ENCODE measurements at places on chromosomes 11 and 22.

GRCh38 chr11:120385655-120386054, 49.4 kb downstream of the ARHGEF12 start:
- no peak for DNase-seq

DNA sequence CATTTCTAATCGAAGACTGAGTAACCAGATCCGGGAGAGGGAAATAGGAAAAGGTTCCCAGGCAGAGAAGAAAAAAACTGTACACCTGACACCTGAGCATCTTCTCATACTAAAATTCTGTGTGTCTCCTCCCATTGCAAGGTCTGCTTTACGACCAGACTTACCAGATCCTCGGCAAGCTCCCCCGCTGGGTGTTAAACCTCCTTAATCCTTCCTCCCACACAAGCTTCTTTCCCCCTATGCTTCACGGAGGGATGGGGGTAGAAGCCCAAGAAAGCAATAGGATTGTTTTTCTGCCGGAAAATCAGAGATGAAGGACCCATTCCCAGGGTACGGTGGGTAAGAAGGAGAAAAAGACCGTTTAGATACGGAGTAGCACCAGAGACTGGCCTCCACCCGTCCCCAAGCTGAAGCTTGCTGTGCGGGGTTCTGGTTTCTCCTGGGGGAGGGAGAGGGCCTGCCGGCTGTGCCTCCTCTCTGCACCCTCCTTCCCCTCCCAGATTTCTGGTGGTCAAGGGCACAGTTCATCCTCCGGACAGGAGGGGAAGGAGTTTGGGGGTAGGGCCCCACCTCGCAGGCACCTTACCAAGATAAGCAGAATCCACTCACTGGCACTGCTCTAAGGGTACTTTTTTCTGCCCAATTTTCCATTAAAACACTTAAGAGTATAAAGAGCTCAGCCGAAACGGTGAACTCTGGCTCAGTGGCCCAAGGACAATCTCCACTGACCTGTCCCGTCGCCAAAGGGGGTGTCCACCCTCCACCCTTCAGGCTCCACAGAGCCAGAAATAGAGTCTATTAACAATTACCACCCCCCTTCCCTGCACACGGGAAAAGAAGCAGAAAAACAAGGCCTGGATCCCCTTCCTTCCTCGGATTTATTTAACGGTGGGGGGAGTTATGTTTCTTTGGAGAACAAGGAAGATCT, 1.2 kb downstream of the TOB2 start:
- DNase-seq: no peak

GRCh38 chr11:95239871-95240649, 9.1 kb upstream of the SESN3 start:
- no peak for DNase-seq

DNA sequence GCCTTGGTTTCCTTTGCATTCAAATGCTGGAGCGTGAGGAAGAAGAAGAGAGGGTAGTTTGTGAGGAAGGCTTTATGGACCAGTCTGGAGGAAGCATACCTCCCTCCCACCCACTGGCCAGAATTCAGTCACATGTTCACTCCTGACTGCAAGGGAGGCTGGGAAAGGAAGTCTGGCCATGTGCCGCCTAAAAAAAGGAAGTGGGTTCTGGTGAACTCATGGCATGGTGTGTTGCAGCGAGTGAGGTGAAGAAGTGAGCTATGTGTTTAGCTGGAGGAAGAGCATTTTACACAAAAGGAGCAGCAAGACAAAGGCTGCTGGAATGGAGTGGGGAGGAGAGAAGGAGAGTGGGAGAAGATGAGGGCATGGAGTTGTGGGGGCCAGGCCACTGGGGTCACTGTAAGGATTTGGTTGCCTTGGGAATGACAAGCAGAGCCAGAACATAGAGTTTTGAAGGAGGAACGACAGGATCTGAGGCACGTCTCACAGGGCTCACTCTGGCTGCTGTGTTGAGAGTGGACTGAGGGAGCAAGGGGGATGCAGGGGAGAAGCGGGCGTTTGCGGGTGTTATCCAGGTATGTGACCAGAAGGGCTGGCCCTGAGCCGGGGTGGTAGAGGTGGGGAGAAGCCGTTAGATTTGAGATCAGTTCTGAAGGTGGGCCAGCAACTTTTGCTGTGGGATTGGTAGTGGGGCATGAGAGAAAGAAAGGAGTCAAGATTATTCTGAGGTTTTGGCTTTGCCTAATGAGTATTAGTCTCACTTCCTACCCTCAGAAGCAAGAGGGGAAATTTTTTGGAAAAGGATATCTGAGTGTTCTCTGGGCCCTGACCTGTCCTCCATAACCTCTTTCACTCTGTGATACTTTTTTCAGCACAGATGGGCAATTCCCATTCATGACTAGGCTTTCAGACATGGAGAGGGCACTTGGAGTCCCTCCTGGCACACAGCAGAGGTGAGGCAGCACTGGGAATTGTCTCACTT, 26.4 kb downstream of the BMAL1 start:
- DNase-seq: no peak

GRCh38 chr22:39312410-39312809, 7.0 kb downstream of the RPL3 start:
- no peak for DNase-seq

GRCh38 chr11:12762696-12763324, 88.6 kb downstream of the TEAD1 start:
- no peak for DNase-seq

GRCh38 chr11:133198438-133198837, 333.9 kb downstream of the OPCML start:
- DNase-seq: no peak

DNA sequence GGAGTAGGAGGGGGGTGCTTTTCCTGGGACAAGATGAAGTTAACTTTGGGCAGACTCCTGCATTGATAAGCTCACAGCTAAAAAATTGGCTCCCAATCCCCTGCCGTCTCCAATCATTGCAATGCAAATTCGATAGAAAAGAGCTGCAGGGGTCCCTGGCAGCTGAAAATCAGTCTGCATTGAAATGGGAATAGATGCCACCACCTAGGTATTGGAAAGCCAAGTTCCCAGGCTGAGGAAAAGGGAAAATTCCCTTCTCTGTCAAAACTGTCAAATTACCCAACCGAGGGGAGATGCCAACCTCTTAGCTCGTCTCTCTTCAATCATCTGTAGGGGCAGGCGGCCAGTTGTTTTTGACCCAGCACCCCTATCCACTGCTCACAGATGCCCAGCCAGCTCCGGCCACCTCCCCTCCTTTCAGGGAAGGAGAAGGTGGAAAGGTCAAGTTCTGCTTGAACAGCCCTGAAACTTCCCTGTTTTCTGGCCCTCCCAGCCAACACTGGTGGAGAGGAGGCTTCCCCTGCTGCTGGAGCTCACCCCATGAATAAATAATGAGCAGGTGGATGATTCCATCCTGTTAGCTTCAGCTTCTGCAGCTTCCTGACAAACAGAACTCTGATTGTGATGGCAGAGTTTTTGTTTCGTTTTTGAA, 916.3 kb downstream of the TBC1D22A start:
- no peak for DNase-seq

DNA sequence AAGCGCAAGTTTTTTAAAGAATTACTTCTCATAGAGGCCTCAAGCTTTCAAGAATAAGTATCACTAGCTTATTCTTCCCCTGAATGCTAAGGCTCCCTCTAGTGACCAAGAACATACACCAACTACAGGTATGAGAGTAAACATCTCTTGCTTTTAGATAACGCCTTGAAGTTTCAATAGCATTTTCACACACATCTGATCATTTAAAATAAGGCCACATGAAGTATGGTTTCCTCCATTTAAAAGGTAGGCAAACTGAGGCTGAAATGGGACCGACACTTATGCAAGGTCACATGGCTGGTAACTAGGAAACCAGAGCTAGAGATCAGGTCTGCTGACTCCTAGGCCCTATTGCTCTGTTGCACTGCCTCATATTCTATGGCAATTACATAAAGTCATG, 66.5 kb downstream of the CCDC34 start:
- peak; percentile 43 for DNase-seq

Measured in urothelium cell line (cell line).